Foreskin keratinocyte (primary cell): ENCODE measurements at places on chromosomes 3 and 15. TPM values are rescaled to one million over a fixed set of nuclear protein-coding genes. Genes with fewer than 3 reads are reported as not detected.

HTR3E gene
- not detected in 2 replicates for total RNA-seq

SUCNR1 gene
- not detected in 2 replicates for total RNA-seq

PP2D1 gene
- not detected in 2 replicates for total RNA-seq

CCNL1 gene
- total RNA-seq, result 59.0 and 65.0 TPM in 2 replicates

EIF4E3 gene
- 2.1 and 2.6 TPM in 2 replicates for total RNA-seq

EPB42 gene
- not detected in 2 replicates for total RNA-seq

CCRL2 gene
- not detected in 2 replicates for total RNA-seq

ECE2 gene
- not detected in 2 replicates for total RNA-seq

ZNF620 gene
- total RNA-seq, result 1.1 and 1.3 TPM in 2 replicates

EXOSC7 gene
- total RNA-seq, result 63.3 and 66.8 TPM in 2 replicates

PIF1 gene
- 16.0 and 18.6 TPM in 2 replicates for total RNA-seq

SAMD7 gene
- not detected in 2 replicates for total RNA-seq

PYGO1 gene
- total RNA-seq, result 5.6 and 7.5 TPM in 2 replicates

ARL8B gene
- 54.6 and 64.3 TPM in 2 replicates for total RNA-seq

FBLN2 gene
- 4.0 and 5.5 TPM in 2 replicates for total RNA-seq

TRPM1 gene
- total RNA-seq, result not detected in 2 replicates

KLHL6 gene
- total RNA-seq, result 0.03 and 0.11 TPM in 2 replicates

SLC28A1 gene
- not detected in 2 replicates for total RNA-seq

SUSD5 gene
- total RNA-seq, result 0.07 and 0.14 TPM in 2 replicates

CADM2 gene
- total RNA-seq, result not detected in 2 replicates

EXD1 gene
- total RNA-seq, result 0.07 TPM in 1 of 2 replicates, not detected in the other

CHRM5 gene
- total RNA-seq, result not detected in 2 replicates

PLSCR5 gene
- not detected in 2 replicates for total RNA-seq

GXYLT2 gene
- total RNA-seq, result 1.8 and 2.6 TPM in 2 replicates

WDR76 gene
- total RNA-seq, result 23.1 TPM in 2 replicates

CCDC13 gene
- 0.32 TPM in 1 of 2 replicates, not detected in the other for total RNA-seq

LRTM1 gene
- not detected in 2 replicates for total RNA-seq

FBXO40 gene
- not detected in 2 replicates for total RNA-seq

SAMMSON gene
- not detected in 2 replicates for total RNA-seq

ATP13A4 gene
- not detected in 2 replicates for total RNA-seq

GOLGA6L4 gene
- 0.46 and 0.99 TPM in 2 replicates for total RNA-seq

GNAT1 gene
- 0.03 TPM in 1 of 2 replicates, not detected in the other for total RNA-seq

TTLL13 gene
- total RNA-seq, result 0.07 TPM in 1 of 2 replicates, not detected in the other

PLA2G4F gene
- total RNA-seq, result 0.92 and 1.2 TPM in 2 replicates

HDAC11 gene
- 13.3 and 13.5 TPM in 2 replicates for total RNA-seq

ALDH1L1 gene
- 0.68 and 1.7 TPM in 2 replicates for total RNA-seq

THBS1 gene
- 2,996 and 3,493 TPM in 2 replicates for total RNA-seq

ST3GAL6 gene
- 1.4 and 2.1 TPM in 2 replicates for total RNA-seq

PLA2G4E gene
- 0.07 and 0.14 TPM in 2 replicates for total RNA-seq

GOLGA6A gene
- not detected in 2 replicates for total RNA-seq

COMMD2 gene
- total RNA-seq, result 30.0 and 32.2 TPM in 2 replicates

TMC3 gene
- total RNA-seq, result not detected in 2 replicates

CHDH gene
- total RNA-seq, result 0.03 and 0.07 TPM in 2 replicates

BHLHE40 gene
- 78.2 and 96.0 TPM in 2 replicates for total RNA-seq

GPR149 gene
- total RNA-seq, result not detected in 2 replicates

KBTBD8 gene
- 4.4 and 4.5 TPM in 2 replicates for total RNA-seq

CSTA gene
- 336 and 383 TPM in 2 replicates for total RNA-seq

RTP1 gene
- total RNA-seq, result not detected in 2 replicates

ETV5 gene
- total RNA-seq, result 46.8 and 53.6 TPM in 2 replicates

CNTN3 gene
- total RNA-seq, result 0.10 TPM in 1 of 2 replicates, not detected in the other

C3orf20 gene
- not detected in 2 replicates for total RNA-seq

RLBP1 gene
- total RNA-seq, result not detected in 2 replicates

DUT gene
- 93.8 and 113 TPM in 2 replicates for total RNA-seq

SERINC4 gene
- 0.04 and 0.07 TPM in 2 replicates for total RNA-seq

C15orf40 gene
- total RNA-seq, result 18.6 and 19.8 TPM in 2 replicates

SCN11A gene
- total RNA-seq, result not detected in 2 replicates
